ACHN (cell line): ENCODE measurements at places on chromosomes 12 and 14.

GRCh38 chr14:21614240-21614639, 20.5 kb downstream of the OR10G2 start:
- no peak for DNase-seq

DNA sequence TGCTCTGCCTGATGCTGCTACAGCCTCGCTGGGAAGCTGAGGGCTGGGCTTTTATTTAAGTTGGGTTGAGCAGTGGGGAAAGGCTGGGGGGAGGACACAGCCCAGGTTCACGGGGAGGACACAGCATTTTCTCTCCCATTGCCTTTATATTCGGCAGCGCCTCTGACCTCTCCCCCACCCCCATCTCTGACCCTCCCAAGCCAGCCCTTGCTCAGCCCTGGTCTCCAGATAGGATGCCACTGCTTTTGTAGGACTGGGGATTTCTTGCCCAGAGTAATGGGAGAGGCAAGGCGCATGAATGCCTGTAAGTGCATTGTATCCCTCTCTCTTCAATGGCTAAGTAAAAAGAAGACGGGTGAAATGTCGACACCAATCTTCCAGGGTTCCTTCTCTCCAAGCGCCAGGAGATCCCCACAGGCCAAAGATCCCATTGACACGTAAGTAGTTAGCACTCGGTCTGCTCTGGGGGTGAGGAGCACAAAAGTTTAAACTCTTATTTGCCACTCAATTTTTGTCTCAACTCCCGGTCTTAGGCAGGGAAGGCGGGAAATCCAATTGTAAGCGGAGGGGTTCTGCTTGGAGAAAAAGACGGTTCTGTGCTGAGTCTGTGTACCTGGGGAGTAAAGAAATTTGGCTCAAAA, 4.6 kb downstream of the HOXC4 start:
- DNase-seq: no peak

DNA sequence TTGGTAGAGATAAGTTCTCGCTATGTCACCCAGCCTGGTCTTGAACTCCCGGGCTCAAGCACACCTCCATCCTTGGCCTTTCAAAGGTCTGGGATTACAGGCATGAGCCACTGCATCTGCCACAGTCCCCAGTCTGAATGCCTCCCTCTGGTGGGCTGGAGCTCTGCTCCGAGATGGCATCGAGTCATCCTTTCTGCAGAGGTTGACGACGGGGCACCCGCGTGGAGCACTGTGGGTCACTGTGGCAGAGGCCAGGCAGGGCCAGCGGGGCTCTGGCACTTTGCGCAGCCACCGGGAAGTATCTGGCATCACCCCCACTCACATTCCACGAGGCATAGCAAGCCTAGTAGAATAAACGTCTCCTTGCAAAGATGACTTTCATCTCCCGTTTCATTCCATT, 163.3 kb upstream of the DIO3 start:
- no peak for DNase-seq

GRCh38 chr14:94278731-94279130, 14.3 kb downstream of the SERPINA10 start:
- DNase-seq: no peak

DNA sequence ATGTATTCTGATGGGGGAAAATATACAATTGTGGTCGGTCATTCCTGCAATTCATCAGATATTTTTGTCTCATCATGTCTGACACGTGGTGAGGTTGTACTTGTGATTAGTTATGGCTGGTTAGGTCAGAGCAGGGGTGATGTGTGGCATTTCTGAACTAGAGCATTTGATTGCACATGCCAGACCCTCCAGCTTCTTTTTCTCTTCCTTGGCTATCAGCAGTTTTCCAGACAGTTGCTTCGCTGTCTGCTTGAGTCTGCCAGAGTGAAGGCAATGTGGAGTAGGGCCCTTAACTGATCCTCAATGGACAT, 25.9 kb downstream of the TMEM117 start:
- DNase-seq: no peak

- DNase-seq: no peak
These were observed 96.9 kb downstream of the STXBP6 start for GRCh38 chr14:24952851-24953666.

DNA sequence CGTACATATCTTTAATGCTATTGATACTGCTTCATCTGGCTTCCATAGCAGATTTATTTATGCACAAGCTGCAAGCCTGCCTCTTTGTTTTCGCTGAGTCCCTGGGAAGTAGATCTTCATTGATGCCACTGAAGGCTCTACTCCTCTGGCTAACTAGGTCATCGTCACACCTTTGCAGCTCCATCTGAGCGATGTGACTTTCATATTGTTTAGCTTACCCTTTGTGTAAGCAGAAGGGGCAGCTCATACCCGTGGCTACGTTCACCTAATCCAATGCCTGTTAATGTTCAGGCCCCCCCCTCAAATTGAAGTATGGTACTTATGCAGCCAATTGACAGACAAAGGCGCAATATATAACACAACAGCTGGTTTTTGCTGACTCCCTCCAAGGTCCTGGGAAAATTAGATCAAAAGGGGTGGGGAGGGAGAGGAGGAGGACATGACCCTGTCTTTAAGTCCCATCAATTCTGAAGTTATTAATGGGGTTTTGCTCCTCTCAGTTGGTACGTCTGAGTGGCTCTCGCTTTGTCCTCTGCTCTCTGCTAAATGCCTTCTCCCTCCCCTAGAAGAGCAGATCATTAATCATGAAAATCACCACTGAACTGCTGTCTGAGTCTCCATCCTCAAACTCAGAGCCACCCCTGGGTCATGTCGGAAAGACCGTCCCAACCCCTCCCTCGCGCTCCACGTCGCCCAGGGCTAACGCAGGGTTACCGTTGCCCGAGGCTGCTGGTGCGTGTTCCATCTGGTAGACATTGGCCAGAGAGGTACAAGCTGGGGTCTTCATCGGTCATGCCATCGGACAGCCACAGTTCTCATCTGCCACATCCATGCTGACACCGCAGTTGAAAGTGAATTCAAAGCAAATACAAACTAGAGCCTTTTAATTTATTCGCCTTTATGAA, 128.8 kb downstream of the ADGRD1 start:
- no peak for DNase-seq

DNA sequence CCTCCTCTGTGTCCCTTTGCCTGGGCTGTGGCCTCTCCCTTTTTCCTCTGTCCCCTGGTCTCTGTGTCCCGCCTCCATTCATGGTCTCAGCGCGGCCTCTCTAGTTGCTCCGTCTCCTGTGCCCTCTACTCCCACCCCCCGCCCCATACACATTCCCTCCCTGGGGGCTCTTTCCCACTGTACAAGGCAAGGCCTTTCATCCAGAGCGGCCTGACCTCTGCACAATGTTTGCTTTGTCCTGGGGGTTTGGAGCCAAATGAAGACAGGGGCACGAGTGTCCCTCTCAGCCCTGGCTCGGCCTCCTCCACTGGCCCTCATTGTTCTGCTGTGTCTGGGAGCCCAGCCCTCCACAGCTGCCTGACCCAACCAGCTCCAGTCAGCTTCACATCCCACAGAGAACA, 678.6 kb downstream of the BCL11B start:
- no peak for DNase-seq

DNA sequence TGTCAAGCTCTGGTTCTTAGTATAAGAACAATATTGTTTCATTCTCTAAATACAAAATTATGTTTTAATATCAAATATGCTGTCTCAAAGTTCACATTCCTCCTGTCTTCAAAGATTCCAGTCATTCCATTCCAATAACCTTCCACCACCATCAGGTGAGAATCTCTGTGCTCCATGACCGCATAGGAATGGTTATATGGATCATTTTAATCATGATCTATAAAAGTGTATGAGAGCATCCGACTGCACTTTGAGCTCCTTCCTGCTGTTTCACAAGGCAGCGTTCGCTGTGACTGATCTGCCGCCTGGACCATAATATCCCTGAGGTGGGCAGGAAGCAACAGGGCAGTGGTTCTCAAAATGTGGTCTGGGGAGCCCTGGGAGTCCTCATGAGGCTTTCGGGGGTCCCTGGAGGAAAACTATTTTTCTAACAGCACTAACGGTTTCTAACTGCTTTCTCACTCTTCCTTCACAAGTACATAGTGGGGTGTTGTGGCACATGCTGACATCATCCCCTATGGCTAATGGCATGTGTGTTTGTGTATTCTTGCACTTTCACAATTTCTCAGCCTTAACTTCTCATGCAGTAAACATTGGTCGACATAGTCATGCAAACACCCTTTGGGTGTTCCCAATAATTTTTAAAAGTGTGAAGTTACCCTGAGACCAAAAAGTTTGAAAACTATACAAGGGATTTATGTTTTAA, 137.4 kb downstream of the ANO2 start:
- DNase-seq: peak; percentile 95

GRCh38 chr12:68334132-68334531, 2.0 kb upstream of the MDM1 start:
- peak; percentile 32 for DNase-seq

DNA sequence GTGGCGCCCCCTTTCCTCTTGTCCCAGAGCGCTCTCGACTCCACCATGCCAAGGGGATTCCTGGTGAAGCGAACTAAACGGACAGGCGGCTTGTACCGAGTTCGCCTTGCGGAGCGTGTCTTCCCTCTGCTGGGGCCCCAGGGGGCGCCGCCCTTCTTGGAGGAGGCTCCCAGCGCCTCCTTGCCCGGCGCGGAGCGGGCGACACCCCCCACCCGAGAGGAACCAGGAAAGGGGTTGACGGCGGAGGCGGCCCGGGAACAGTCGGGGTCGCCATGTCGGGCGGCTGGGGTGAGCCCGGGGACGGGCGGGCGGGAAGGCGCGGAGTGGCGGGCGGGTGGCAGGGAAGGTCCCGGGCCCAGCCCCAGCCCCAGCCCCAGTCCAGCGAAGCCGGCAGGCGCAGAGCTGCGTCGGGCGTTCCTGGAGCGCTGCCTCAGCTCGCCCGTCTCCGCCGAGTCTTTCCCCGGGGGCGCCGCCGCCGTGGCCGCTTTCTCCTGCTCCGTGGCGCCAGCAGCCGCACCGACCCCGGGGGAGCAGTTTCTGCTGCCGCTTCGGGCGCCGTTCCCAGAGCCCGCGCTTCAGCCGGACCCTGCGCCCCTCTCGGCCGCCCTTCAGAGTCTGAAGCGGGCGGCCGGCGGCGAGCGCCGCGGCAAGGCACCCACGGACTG, 376 bp downstream of the INSM2 start:
- DNase-seq: peak; percentile 53

DNA sequence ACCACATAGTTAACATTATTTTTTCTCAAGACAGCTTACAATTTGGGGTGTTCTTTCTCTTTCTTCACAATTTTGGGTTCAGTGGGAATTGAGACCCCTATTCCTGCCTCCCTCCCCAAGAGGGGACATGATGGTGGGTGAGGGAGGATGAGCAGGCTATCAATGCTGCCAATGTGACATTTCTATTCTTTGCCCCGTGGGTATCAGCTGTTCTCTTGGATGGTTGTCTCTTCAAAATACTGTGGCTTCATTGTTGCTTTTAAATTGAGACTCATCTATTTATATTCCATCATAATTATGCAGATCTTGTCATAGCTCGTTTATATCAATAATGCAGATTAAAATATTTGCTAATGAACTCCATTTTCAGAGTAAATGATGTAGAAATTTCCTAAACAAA, 56.5 kb upstream of the ANO4 start:
- no peak for DNase-seq

DNA sequence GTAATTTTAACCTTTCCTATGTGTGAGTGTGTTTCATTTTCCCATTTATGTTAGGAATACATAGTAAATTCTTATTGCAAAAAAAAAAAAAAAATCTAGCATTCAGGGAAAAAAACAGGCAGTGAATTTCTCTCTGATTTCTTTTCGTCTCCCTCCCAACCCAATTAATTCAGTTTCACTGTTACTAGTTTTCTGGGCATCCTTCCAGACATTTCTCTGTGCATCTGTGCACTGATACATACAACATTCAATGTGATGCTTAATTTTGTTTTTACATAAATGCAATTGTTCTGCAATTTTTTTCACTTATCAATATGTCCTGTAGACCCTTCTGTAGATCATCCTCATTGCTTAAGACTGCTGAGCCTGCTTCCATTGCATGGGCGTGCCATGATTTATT, 694.3 kb upstream of the TBX3 start:
- no peak for DNase-seq

GRCh38 chr12:71663561-71664410, at the start of the genes THAP2 and ZFC3H1:
Gene THAP2, plus strand, starts transcription at chr12:71664301. Its CDS starts 209 bp downstream, at chr12:71664510.
Gene ZFC3H1, minus strand, starts transcription at chr12:71663848. Its CDS starts 238 bp downstream, at chr12:71663610.
- DNase-seq: peak; percentile 100

- DNase-seq: no peak
These were observed 32.5 kb downstream of the RGS6 start for GRCh38 chr14:71964716-71965115.
